Daoy (cell line): ENCODE measurements at places on chromosomes 1 and 21.
A peak's percentile ranks its signal among the peaks of the same experiment; 100 is the strongest.

DNA sequence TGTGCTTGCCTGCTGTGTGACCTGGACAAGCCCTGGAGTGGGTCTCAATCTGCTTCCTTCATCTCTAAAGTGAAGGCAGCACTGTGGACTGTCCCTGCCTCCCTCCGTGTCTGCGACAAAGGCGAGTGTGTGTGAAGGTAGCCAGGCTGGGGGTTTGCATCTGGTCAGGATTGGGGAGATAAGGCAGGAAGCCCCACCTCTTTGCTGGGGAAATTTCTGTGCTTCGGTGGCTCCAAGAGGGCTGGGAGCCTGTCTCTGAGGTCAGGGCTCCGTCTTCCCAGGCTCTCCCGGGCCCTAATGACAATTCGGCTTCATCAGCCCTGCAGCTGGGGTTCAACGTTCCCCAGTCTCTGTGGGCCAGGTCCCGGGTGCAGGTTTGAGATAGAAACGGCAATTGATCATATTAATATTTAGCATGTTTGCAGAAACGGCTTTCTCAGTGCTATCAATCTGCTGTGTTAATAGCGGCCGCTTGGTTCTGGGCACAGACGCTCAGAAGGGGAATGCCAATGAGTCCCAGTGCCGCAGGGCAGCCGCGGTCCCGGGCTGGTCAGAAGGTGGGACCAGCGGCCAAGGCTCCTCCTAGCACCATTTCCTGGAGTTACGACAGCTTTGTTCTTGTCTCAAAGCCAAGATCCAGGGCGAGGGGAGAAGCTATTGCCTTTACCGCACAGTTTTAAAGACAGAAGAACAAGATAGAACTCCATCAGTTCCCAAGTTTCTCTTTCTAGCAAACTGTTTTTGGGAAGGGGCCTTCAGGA, 105.7 kb downstream of the PRDM16 start:
- DNase-seq: peak; percentile 73

- DNase-seq: peak; percentile 13
Measured at GRCh38 chr1:202982715-202983430, 15.8 kb upstream of the CYB5R1 start.

GRCh38 chr1:32622806-32623681, 27.3 kb downstream of the ZBTB8OS start:
- no peak for DNase-seq

DNA sequence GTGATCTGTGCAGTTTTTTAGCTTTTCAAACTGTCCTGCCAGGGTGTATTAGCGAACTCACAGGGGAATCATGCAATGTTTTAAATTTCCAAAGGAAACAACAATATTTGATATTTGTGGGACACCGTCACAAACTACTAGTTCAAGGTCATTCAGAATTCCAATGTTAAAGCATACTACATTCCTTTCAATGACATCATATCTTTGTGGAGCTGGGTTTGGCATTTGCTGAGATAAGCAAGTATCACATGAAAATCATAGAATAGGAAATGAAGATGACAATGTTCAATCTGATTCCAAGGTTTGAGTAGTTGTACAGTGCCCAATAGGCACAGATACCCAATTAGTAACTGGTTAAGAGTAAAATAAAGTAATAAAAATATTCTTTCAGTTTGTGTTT, 35.6 kb downstream of the NUF2 start:
- no peak for DNase-seq

DNA sequence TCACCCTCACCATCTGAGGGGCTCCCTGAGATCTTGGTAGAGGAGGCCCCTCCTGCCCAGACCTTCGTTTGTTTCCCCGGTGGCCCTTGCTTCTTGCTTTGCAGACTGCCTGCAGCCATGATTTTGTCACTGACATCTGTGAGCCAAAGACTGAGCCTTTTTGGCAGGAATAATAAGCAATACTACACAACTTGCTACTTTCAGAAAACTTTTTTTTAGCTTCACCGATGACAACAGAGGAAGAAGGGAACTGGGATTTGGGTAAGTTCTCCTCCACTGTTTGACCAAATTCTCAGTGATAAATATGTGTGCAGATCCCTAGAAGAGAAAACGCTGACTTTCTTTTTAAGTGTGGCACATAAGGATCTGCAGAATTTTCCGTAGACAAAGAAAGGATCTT, 11.7 kb upstream of the CD101 start:
- no peak for DNase-seq

DNA sequence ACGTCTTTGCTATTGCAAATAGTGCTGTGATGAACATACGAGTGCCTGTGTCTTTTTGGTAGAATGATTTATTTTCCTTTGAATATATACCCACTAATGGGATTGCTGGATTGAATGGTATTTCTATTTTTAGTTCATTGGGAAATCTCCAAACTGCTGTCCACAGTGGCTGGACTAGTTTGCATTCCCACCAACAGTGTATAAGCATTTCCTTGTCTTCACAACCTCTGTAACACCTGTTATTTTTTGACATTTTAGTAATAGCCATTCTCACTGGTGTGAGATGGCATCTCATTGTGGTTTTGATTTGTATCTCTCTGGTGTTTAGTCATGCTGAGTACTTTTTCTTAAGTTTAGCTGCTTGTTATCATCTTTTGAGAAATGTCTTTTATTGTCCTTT, 215.0 kb downstream of the FMN2 start:
- DNase-seq: no peak

- DNase-seq: no peak
Measured at GRCh38 chr1:169146576-169147214, 40.2 kb downstream of the ATP1B1 start.

- no peak for DNase-seq
Measured at GRCh38 chr1:44436401-44437106, 31.5 kb downstream of the RNF220 start.

DNA sequence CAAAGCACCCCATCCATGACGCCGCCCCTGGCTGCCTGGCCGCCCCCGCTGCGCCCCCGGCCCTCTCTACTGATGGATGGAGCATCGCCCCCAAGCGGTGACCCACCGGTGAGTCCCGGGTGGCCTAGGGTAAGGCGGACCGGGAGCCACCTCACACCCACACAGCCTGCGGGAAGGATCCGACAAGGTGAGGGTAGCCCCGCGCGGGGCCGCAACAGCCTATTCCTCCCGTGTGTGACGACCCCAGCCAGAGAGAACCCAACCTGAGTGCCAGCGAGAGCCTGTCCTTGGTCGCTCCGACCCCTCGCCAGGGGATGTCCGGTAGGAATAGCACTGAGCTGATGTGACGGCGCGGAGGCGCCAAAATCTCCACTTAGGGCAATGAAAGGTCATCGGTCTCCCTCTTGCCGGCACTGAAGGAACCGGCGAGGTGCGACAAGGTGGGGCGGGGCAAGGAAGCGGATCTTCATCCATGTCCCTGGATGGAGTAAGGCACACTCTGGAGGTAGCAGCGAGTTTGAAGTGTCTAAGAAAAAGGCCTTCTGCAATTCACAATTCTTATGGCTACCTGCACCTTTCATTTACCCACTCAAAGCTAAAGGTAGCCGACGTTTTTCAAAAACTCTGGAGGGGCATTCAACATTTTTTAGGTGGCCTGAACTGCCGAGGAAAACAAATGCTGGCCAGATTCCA, 19.7 kb upstream of the CHIA start:
- DNase-seq: no peak

- DNase-seq: no peak
Measured at GRCh38 chr1:54342288-54342687, 63.9 kb downstream of the SSBP3 start.

- peak; percentile 97 for DNase-seq
Measured at GRCh38 chr21:41641821-41642701, 124.8 kb downstream of the RIPK4 start.

- no peak for DNase-seq
Measured at GRCh38 chr1:12326986-12327385, 97.2 kb downstream of the VPS13D start.

GRCh38 chr1:214850432-214851050, 232.0 kb upstream of the KCNK2 start:
- DNase-seq: no peak

DNA sequence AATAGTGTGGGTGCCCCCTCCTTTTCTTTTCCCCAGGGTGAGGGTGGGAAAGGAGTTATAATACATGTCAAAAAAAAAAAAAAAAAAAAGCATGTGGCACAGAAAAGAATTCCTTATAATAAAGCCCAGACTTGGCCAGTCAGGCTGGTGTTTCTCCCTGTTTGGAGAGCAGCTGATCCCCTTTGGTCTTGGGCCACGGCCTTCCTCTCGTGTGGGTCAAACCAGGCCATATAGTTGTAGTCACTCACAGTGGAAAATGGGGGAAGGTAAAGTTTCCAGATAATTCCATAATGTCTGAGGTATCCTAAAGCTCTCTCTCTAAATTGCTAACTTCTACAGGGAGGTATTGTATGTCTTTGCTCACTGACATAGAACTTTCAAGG, 22.0 kb downstream of the CLIC6 start:
- DNase-seq: no peak

DNA sequence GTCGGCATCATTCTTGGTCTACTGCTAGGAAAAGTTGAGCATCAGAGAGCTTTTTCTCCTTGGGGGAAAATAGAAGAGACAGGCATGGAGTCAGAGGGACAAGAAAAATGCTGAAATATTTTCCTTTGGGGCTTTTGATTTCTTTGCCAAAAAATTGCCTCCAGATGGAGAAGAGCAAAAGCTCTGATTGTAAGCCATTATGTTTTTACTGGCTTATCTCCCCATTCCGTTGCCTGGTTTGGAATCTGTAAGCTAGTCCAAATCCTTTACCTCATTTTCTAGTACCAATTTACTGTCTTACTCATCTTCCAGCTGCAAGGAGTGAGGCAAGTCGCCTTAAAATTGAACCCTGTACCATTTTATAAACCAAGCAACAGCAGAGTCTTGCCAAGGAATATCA, 23.3 kb upstream of the NBL1 start:
- DNase-seq: no peak

GRCh38 chr1:242690849-242691609, 166.5 kb upstream of the PLD5 start:
- no peak for DNase-seq

DNA sequence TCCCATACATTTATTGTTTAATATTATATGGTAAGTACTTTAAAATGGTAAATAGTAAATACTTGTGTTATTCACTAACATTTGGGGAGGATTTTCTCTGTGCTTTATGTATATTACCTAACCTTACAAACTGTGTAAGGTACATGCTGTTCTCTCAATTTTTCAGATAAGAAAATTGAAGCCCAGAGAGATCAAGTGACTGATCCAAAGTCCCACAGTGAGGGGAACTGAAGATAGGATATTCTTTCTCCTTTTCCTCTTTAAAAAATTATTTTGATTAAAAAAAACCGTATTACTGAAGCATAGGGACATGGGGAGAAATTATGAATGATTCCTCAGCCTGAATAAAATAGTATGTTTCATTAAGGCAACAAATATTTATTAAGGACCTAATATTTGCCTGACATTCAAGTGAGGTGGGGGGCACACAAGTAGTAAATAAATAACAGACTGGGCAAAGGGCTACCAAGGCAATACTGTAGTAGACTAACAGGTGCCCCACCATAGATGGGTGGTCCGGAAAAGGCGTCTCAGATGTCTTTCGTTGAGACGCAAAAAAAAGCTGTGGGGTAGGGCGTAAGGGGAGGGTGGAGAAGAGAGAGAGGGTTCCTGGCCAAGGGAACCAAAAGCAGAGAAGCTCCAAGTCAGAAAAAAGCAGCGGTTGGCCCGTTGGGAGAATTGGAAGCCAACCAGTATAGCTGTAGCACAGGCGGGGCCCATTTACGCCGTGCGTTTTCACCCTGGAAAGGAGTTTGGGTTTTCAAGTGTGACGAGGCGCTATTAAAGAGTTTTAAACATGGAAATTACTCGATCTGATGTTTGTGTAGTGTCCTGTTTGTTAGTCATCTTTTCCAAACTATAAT, 944 bp upstream of the AGO3 start:
- peak; percentile 64 for DNase-seq

- DNase-seq: no peak
Measured at GRCh38 chr1:90354704-90355103, 359.8 kb downstream of the ZNF326 start.

DNA sequence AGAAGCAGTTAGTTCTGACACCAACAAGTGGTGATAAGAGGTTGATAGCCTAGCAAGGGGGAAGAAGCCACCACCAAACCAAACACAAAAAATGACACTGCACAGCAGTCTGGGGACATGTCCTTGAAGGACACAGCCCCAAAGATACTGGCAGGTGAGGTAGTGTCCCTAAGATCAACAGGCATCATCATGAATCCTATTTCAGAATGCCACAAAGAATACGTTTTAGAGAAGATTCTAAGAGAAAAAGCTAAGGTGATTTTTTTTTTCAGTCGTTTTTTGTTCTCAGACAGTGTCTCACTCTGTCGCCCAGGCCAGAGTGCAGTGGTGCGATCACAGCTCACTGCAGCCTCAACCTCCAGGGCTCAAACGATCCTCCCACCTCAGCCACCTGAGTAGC, 19.6 kb downstream of the MTHFR start:
- no peak for DNase-seq

DNA sequence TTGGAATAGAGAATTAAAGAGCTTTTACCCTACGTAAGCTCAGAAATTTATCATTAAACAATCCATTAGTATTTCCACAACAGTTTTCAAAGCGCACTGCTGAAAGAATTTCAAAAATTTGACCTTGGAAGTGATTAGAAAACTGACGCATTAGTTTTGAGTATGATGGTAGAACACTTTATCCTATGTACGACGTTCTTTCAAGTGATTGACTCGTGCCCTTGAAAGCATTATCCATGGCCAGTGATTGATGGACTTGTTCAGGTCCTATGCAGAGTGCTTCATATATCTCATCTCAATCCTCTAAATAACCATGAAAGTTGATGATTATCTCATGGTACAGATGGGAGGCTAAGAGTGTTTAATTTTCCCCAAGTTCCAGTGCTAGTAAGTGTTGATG, 697.2 kb downstream of the USP25 start:
- DNase-seq: no peak

DNA sequence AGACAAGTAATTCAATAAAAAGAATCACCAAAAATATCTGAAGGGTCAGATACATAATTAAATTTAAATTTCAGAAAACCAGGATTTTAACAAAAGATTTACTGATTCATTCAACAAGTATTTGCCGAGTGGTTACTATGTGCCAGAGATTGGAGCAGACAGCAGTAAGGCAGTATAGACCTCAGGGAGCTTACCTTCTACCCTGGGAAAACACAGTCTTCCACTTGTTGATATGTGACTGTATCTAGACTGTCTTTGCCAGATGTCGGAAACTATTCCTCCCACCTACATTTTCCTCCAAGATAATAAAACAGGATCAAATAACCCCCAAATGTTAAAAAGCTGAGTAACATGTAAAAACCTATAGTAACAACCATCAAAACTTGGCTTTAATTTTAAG, 6.2 kb downstream of the HNRNPR start:
- DNase-seq: no peak

DNA sequence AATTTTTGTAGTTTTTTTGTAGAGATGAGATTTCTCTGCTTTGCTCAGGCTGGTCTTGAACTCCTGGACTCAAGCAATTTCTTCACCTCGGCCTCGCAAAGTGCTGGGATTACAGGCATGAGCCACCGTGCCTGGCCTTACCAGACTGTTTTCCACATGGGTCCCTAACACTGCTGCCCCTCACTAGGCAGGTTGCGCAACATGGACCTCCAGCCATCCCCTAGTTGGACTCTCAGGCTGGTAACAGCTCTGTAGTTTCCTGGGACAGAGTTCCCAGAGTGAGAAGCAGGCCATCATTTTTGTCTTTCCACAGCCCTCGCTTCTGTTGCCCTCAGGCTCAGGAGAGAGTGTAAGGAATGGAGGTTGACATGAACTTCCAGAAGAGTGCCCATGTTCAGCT, 156.1 kb downstream of the CTH start:
- no peak for DNase-seq
